ENCODE measurements at places on chromosomes 12 and 14.

- no peak for DNase-seq
- H3K27me3 ChIP-seq = no peaks in the 10 kb centered on the region
- no peak overlapping the region for H3K27ac ChIP-seq
- 0 out of 2 replicates have a peak, but pooled peaks cover 3% of the 10 kb centered on the region for H3K36me3 ChIP-seq
- no peaks in the 10 kb centered on the region for H3K4me1 ChIP-seq
Observed at GRCh38 chr14:85811340-85811739, 281.4 kb downstream of the FLRT2 start.

- no peaks in the 10 kb centered on the region for H3K36me3 ChIP-seq
- no peaks in the 10 kb centered on the region for H3K27me3 ChIP-seq
- H3K4me3 ChIP-seq = no peak overlapping the region
- no peak for DNase-seq
Observed at GRCh38 chr14:90612801-90613200, 203.4 kb downstream of the TTC7B start.

- no peak overlapping the region for H3K4me3 ChIP-seq
- no peaks in the 10 kb centered on the region for H3K36me3 ChIP-seq
- no peak overlapping the region for H3K27ac ChIP-seq
- peaks cover 18% of the 10 kb centered on the region for H3K4me1 ChIP-seq
Observed at GRCh38 chr12:103884316-103884715, 43.3 kb upstream of the NT5DC3 start.

- H3K27me3 ChIP-seq = peaks cover 10% of the 10 kb centered on the region
- no peak for DNase-seq
- H3K4me3 ChIP-seq = no peak overlapping the region
- H3K36me3 ChIP-seq = no peaks in the 10 kb centered on the region
- no peaks in the 10 kb centered on the region for H3K4me1 ChIP-seq
- H3K27ac ChIP-seq = no peak overlapping the region
Observed at GRCh38 chr14:95651028-95651427, 35.2 kb upstream of the TCL1B start.
